NCI-H2107 (cell line): ENCODE measurements at places on chromosomes 3 and 15.

- DNase-seq: no peak
Observed at GRCh38 chr15:50675535-50676144, 11.0 kb downstream of the TRPM7 start.

DNA sequence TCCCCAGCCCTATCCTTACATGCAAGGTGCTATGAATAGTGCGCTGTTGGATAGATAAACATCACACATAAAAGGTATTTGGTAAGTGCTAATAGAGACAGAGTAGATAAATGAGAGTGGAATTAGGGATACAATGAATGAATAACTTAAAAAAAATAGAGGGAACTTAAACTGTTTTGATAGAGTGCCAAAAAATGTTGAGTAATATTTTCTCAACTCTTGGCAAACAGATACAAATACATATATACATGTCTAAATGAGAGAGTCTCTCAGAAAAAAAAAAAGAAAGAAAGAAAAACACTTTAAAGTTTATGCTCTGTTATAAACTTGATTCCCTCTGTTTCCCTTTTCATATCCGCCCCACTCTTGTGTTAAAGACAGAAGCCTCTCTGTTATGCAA lies 667.4 kb downstream of the ROBO2 start:
- no peak for DNase-seq

DNA sequence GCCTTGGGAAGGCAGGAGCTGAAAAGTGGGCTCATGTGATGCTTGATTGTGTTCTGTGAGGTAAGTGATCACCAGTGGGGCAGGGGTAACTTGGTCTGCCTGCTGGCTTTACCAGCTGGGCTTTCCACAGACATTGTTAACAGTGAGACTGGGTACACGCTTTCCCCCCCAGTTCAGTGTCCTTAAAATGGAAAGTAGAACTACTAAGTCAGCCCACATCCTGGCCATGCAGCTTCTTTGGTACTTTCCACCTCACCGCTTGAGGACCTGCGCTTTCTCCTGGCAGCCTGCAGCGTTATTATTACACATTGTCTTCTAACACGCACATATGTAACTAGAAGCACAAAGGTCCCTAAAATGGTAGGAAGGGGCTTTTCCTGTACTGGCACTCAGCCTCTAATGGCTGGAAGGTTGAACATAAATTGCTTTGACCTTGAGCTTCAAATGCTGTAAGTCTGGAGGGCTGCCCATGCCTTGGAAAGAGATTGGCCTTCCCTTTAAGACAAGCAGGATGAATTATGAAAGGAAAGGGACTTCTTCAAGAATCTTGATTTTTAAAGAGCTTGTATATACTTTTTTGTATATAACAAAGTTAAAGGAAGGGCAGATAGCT lies 216.1 kb upstream of the ROPN1 start:
- no peak for DNase-seq

DNA sequence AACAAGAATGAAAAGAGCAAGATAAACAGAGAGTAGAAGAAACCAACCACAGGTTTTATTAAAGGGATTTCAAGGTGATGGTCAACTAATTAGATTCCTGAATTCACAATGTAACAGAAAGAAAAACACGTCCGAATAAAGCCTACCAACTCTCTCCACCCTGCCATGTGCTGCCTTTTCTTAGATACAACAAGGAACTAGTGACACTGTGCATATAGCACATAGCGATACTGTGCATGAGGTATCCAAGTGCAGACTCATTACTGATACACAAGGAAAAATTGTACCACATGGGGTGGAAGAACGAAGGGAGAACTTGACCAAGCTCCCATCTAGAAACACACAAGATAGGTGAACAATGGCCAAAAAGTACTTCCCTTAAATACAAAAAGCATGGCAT lies 154.6 kb downstream of the MAGI1 start:
- DNase-seq: no peak

DNA sequence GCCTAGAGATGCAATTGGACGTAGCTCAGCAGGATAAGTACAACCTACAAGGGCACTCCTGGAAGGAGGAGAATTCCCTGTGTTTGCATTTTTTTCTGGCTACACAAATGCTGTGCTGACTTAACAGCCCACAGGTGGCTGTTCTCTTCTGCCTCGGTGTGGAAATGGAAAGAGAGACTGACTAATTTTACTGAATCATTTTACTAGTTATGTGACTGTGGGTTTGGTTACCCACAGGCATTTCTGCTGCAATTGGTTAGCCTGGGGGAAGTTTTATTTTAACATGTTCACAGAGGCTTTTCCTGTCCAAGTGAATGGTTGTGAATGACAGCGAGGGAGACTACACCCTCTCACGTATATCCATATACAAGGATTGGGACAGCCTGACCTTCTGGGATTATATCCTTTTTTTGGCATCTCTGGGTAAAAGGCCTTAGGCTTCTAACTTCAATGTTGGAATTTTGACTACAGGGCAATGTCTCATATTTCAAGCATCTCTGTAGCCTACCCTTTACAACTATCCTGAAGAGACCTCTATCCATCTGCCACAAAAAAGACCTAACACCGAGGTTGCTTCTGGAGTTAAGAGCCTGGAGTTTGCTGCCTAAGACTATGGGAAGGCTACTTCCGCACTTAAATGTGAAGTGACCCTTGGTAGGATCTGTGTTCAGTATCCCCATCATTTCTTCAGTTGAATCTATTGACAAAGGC lies 67.2 kb upstream of the TP63 start:
- no peak for DNase-seq

GRCh38 chr3:182000447-182000846 lies 288.7 kb downstream of the SOX2 start:
- no peak for DNase-seq

DNA sequence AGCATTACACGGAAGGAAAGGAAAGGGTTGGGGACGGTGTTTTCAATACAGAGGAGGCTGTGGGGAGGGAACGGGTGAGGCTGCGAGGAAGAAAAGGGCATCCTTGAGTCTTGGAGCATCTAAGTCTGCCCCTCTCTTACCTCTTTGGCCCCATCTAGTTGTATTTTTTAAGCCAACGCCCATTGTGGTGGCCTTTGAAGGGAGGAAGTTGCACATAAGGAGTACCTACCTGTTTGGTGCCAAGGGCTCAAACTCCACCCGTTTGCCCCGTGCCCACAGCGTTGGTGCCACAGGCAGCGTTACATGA lies 146.1 kb upstream of the UMPS start:
- DNase-seq: no peak

DNA sequence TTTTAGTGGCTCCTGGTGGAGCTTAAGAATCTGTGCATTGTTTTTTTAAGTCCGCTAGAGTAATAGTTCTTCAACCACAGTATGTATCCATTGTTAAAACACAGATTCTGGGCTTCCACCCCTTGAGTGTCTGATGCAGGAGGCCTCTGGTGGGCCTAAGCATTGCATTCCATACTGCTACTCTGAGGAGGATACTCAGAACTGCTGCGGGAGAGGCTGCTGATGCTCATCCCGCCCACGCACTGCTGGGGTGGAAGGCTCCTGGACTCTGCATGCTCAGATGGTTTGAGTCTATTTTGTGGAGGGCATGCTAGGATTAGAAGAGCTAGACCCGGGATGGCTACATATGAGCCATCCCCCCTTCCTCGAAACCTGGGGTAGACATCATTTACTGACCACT lies 74.4 kb downstream of the THSD4 start:
- no peak for DNase-seq

- no peak for DNase-seq
Observed at GRCh38 chr15:101258238-101259144, 6.6 kb upstream of the CHSY1 start.

DNA sequence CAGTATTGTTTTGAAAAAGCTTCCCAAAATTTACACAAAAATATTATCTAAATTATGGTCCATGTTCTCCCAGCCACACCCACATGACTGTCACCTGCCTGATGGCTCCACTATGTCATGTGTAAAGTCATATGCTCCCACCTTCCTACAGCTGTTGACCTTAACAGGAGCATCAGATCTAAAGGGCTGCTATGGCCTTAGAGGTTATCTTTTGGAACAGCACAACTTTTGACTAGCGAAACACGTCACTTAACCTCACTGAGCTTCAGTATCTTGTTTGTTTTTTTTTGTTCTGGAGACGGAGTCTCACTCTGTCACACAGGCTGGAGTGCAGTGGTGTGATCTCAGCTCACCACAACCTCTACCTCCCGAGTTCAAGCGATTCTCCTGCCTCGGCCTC lies 64.4 kb downstream of the PRKAR2A start:
- DNase-seq: no peak

DNA sequence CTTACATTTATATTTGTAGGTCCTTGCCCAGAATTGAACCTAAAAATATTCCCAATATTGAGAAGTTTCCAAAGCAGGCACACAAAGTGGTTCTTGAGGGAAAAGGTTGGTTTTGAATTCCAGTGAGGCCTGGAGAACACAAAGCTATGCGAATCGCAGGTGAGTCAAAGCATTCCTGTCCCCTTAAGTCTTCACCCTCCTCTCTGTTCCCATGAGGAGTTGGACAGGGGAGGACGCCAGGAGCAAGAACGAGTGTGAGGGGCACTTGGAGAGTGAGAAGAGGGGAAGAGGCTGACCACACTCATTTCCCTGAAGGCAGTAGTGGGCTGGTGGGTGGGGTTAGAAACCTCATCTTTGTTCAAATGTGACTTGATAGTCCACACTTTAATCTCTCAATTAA lies 185.8 kb upstream of the EOMES start:
- DNase-seq: no peak

DNA sequence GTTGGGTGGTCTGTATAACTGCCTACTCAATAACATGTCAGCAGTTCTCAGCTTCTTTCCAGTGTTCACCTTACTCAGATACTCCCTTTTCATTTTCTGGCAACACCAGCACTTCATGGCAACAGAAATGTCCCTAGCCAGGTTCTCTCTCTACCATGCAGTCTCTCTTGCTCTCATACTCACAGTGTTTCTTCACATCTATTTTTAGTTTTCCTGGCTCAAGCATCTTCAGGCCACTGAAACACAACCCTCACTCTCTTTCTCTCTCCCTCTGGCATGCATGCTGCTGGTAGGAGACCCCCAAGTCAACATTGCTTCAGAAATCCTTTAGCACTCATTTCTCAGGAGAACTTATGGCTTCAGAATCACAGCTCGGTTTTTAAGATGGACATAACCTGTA lies at the start of gene CAPN3:
TSS of gene CAPN3 (plus strand) at position 253 of the 400 bp plus-strand sequence. CDS start 305 bp downstream, outside the sequence.
- no peak for DNase-seq

DNA sequence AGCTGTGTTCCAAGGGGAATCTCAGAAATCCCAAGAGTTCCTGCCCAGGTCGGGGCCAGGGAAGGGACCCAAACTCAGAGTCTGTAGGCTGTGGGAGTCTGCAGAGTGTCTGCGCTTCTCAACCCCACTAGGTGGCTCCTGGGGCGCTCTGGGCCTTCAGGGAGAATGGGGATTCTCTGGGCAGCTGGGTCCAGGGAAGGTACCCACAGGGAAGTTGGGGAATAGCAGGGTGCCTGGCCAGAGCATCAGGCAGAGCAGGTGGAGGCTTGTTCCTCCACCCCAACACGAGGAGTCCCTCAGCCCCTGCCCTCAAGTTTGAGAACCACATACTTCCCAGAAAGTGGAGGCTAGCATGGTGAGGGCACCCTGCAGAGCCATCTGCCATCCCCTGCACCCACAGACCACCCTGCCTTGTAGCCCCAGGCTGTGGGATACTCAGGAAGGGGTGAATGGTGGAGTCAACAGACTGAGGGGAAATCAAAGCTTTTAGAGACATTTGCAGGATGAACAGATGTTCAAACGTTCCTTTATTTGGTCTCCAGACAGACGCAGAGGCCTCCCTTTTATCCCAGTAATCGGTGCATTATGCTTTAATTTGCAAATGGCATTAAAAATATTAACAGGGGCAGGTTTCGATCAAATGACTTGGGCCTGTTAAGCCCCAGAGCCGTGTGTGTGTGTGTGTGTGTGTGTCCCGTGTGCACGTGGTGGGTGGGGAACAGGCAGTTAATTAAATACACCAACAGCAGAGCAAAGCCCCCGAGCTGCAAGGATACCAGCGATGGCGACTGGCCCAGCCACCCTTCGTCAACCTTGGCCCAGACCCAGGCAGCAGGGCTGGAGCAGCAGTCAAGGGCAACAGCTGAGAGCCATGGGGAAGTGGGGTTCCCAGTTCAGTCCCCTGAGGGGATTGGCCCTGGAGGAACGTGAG lies 57.7 kb downstream of the DNAJB8 start:
- DNase-seq: no peak

- DNase-seq: no peak
Observed at GRCh38 chr15:35630985-35631384, 85.0 kb upstream of the DPH6 start.

- no peak for DNase-seq
Observed at GRCh38 chr3:174332391-174332790, 526.7 kb upstream of the NAALADL2 start.

GRCh38 chr3:143367171-143367570 lies 247.6 kb downstream of the CHST2 start:
- no peak for DNase-seq

DNA sequence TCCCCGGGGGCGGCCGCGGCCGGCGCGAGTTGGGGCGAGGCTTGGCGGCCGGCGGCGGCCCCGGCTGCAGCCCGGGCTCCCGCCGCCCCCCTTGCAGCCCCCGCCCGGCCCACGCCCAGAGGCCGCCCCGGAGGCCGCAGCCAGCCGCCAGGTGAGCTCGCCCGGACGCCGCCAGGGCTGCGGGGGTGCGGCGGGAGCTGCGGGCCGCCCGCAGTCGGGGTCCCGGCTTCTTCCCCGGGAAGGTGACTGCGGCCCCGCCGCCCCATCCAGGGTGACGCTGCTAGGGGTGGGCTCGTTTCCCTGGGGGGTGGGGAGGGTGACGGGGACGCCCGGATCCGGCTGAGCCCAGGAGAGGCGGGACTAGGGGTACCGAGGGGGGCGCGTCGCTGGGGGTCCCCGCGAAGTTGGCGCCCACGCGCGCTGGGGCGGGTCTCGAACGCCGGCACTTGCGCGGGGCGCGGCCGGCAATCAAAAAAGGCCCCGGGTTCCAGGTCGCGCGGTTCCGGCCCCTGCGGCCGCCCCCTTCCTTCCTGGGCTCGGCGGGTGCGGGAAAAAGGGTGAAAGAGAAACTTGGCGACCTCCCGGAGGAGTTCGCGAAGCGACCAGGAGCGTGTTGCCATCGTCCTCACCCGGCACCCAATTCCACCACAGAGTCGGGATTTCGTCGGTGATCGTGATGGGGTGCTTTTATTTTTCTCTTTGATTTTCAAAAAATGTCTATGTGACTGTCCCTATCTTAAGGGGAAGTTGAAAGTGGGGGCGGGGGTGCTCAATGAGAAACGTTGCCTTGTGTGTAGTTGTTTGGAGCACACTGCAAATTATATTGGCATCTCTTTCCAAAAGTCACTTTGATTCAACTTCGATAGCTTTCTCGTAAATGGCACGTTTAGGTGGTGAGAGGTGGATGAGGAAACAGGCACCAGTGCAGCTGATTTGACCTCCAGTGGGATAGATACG lies 619 bp downstream of the ATXN7 start:
- no peak for DNase-seq

GRCh38 chr3:76324101-76324500 lies 538.8 kb upstream of the ZNF717 start:
- DNase-seq: no peak

GRCh38 chr3:136929977-136930670 lies 27.7 kb upstream of the IL20RB start:
- DNase-seq: no peak

DNA sequence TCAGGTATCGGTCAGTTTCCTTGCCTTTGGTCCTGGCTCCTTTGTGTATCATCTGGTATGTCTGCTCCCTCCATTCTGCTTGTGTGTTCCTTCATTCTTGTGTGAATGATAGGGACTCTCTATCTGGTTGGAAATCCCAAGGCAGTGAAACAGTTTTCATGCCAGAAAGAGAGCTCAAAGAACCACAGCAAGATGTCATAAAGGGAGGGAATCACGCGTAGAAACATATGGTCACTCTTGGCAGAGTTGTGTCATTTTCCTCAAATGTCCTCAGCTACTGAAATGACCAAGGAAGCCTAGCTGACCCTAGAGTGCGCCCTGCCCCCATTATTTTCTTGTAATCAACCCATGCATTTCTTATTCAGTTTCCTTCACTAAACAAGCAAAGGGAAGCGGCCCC lies 48.0 kb downstream of the RASGRP1 start:
- DNase-seq: no peak
